HT-29 (cell line): ENCODE measurements at places on chromosomes 7 and 10.

DNA sequence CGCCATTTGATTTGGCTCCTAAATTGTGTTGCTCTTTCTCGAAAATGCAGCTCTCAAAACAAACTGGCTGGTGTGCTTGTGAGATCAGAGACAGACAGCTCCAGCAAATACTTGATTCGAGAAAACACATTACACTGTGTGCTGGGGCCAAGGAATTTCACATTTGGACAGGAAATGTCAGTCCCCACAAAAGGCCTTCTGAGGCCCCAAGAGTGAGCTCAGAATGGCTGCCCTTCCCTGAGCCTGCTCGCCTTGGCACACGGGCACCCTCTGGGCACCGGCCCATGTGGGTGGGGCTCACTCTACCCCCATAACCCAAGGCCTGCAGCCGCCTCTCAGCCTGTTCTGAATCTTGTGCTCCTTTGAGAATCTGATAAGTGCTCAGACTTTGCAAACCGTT is 13.9 kb upstream of the HSPA12A start:
- DNase-seq: no peak

DNA sequence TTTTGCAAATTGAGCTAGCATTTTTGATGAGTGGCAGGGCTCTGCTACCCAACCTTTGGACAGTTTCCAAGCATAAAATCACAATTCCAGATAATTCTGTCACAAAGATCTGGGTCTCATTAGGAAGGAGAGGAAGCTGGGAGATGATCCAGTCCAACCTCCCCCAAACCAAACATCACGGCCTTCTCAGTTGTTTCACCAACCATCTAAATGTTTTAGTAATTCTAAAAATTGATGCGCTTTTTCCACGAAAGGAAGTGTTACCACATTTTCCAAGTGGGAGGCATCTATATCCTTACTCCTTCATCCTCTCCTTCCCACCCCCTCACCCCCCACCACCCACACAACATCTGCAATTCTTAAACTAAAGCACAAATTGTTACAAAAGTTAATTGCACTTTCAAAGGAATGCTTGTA is 108.3 kb downstream of the EGFR start:
- DNase-seq: no peak

DNA sequence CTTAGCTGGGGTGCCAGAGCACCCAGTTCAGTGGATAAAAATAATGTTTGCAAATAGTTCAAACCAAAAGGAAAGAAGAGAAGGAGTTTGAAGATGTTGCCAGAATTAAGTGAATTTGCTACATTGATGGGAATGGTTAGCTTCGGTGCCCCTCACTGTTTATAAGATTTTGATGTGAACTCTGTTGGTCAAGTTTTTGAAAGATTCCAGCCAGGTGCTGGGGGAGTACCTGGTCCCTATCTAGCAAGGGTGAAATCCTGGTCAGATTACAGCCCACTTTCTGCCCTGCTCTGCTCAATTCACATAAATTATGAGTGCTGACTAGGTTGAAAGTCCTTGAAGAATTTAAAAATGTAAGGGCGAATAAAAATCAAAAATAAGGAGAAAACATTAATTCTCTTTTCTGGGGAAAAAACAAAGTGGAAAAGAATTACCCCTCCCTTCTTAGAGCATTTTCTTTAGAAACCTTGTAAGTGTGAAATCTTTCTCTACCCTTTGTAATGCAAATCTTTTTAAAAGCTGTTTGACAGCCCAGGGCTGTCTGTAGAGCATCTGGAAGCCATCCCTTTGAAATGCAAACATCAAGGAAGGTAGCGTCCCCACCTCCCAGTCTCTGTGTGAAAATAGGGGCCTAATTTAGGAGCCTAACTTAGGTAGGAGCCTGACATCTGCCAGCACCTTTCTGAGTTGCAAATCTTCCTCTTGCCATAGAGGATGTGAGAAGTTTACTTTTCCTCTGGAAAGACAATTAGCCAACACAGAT is 1.4 kb upstream of the GIMAP5 start:
- no peak for DNase-seq

- DNase-seq: no peak
Measured at GRCh38 chr7:25350041-25350440, 121.8 kb upstream of the NPVF start.

DNA sequence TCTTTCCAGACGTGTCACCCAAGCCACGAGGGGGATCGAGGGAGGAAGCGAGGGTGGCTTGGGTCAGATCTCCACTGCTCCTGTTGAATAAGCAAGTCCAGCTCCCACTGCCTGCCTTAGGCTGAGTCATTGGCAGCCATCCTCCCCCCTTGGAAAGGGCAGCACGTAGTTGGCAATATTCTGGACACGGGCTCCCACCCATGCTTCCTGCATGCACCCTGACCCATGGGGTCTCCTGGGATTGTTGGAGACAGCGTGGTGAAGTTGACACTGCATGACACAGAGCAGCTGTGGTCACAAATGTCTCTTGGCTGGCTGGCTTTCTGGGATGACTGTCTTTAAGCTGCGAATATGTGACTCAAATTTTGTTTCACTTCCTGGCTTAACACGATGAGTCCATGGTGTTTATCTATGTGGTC is 11.2 kb downstream of the BTBD16 start:
- DNase-seq: no peak

- DNase-seq: no peak
Measured at GRCh38 chr10:94038024-94038423, 44.3 kb downstream of the PLCE1 start.
